ENCODE measurements at places on chromosomes 4 and X.

DNA sequence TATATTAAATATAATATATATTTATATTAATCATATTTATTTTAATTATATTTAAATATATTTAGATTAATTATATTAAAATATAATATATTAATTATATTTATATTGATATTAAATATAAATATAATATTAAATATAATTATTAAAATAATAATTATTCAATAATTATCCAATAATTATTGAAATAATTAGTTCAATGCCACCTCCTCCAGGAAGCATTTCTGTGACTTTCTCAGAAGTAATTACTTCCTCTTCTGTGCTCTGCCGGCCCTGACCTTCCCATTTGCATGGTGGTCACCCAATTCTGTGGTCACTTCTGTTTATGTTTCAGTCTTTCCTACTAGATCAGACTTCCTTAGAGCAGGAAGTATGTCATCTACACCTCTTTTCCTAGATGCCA lies 45.8 kb downstream of the EVC2 start:
- no peak for DNase-seq

GRCh38 chr4:161714022-161714751 lies 449.6 kb downstream of the FSTL5 start:
- no peak for DNase-seq

DNA sequence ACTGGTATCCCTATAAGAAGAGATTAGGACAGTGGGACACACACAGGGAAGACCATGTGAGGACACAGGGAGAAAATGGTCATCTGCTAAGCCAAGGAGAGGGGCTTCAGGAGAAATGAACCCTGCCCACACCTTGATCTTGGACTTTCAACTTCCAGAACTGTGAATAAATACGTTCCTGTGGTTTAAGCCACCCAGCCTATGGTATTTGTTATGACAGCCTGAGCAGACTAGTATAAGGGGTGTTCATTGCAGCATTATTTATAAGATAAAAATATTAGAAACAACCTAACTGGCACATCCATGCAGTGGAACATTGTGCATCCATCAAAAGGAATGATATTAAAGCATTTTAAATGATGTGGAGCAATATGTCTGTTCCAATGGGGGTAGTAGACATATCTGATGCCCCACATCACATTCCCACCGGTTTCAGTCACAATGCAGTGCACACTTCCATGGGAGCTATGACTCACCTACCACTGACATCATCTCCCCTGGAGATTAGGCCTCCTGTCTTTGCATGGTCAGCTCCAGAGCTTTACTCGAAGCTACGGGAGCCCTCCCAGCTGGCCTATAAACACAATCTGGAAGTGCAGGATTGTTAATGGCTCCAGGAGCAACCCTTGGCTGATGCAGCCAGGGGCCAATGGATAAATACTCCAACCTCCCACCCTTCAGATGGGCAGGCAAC lies 38.9 kb upstream of the MAMLD1 start:
- no peak for DNase-seq

- DNase-seq = no peak
Observed at GRCh38 chrX:77342004-77342403, 105.2 kb upstream of the FGF16 start.

- no peak for DNase-seq
Observed at GRCh38 chr4:180909279-180909678, 1333.9 kb upstream of the TENM3 start.

- DNase-seq = no peak
Observed at GRCh38 chr4:54495091-54495490, 162.7 kb upstream of the KIT start.

DNA sequence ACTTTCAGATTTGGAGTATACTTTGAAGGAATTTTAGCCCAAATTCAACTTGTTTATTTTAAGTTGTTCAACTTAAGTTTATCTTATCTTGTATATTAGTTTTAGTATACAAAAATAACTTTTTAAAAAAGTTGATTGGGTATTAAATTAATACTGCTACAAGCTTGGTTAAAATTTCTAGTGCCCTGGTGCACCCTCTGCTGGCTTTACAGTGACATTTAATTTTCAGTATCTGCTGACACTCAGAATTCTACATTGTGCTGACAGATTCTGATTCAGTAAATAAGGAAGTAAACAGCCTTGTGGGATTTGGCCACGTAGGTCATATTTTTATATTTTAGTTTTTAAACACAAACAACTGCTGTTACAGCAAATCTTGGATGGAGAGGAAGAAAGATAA lies 2.9 kb downstream of the EDA start:
- DNase-seq = no peak

DNA sequence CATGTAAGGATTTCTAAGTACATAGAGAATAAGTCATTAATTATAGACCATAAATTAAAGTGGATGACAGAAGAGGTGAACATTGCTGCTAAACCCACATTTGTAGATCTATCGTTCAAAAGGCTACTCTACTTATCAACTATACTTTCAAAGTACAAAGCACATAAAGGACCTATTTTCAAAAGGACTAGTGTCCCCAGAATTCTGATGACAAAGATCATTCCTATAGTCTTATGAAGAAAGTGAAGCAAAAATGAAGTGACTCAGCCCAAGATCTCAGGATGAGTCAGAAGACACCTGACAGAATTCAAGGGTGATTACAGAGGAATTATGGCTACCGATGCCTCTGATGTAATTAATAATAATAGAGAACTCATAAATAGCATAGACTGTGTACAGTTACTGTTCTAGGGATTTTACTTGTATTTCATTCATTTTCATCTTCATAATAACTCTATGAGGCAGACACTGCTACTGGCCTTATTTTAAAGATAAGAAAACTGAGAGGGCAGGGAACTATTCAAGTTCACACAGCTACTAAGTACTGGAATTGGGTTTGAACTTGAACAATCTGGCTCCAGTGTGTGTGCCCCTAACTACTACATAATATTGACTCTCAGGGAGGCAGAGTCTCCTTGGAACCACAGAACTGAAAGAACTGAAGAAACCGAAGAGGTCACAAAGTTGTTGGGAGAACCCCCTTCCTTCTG lies 17.1 kb downstream of the USP46 start:
- no peak for DNase-seq

GRCh38 chrX:141903400-141904155 lies at the start of gene MAGEC1:
MAGEC1 (plus strand) TSS chrX:141903894; CDS start chrX:141905073, 1,179 bp downstream.
- DNase-seq = no peak

GRCh38 chr4:123785538-123785937 lies 388.9 kb downstream of the SPRY1 start:
- no peak for DNase-seq

- no peak for DNase-seq
Observed at GRCh38 chr4:110533940-110534339, 58.0 kb downstream of the ENPEP start.

- DNase-seq = no peak
Observed at GRCh38 chr4:65658117-65658516, 12.2 kb downstream of the EPHA5 start.

DNA sequence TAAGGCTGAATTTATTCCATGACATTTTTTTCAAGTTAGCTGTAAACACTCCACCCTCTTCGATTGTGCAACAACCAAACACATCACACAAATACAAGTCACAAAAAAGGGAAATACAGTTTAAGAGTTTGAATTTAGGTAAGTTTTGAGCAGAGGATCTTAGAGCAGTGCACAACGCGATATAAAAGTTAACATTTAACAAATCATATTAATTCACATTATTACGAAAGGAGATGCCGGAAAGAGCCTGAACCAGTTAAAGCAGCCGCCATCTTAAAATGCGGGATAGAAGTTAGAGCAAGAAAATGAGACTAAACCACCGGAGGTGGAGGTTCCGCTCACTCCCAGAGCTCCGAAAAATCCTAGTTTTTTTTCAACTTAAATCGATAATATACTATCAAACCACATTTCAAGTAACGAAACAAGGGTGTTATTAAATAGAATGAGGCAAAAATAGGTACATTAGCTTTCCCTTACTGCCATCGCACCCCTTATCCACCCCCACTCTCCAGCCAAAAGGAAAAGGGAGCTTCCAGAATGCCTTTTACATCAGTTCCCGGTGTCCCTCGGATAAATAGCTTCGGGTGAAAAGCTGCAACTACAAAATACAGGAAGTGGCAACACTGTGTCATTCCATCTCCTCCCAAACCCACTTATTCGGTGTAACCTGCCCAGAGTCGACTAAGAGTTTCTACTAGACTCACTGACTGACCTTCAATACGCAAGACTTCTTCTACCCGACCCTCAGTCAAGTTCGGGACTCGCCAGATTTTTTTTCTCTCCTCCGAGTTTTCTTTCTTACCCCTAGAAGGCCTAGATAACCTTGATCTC lies 1.9 kb downstream of the UBE2D3 start:
- DNase-seq = no peak
